ENCODE measurements at places on chromosomes 1 and 21.
A peak's percentile ranks its signal among the peaks of the same experiment; 100 is the strongest.

GRCh38 chr1:88609051-88609450 lies 75.0 kb upstream of the PKN2 start:
- DNase-seq: peak; percentile 5

- no peak for DNase-seq
Measured at GRCh38 chr1:49293016-49293415, 516.3 kb upstream of the BEND5 start.

DNA sequence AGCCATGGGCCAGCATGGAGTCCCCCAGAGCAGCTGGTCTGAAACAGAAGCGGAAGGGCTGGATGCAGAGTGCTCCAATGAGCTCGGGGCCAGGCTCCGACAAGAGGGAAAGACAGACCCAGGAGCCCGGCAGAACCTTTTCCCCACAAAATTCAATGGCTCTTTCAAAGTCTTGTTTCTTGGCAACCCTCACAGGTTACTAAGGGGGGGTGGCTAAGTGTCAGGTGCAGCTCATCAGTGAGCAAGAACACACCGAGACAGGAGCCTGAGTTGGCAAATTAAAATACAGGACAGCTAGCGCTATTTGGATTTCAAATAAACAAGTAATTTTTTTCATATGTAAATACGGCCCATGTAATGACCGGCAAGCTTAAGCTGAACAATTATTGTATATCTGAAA lies 27.3 kb downstream of the PGBD5 start:
- DNase-seq: no peak

GRCh38 chr1:240611228-240611618 lies 732 bp downstream of the GREM2 start:
- no peak for DNase-seq

DNA sequence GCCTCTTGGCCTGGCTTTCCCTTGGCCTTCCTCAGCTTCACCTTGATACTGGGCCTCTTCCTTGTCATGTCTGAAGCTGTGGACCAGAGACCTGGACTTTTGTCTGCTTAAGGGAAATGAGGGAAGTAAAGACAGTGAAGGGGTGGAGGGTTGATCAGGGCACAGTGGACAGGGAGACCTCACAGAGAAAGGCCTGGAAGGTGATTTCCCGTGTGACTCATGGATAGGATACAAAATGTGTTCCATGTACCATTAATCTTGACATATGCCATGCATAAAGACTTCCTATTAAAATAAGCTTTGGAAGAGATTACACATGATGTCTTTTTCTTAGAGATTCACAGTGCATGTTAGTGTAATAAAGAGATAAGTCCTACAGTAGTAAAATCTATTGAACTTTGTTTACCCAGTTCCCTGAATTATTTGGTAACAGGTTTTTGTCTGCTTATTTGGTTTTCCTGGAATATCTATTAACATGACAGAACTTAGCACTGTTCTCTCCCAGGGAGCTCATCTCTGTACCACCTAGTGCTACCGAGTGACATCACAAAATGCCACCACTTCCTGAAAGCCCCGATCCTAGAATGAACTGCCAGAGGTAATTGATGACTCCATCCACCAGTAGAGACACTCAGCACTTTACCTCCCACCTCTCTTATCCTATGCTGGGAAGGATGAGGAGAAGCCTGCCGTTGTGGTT lies 22.2 kb downstream of the UBE2T start:
- DNase-seq: no peak

GRCh38 chr1:115251340-115251748 lies 86.7 kb downstream of the NGF start:
- no peak for DNase-seq

DNA sequence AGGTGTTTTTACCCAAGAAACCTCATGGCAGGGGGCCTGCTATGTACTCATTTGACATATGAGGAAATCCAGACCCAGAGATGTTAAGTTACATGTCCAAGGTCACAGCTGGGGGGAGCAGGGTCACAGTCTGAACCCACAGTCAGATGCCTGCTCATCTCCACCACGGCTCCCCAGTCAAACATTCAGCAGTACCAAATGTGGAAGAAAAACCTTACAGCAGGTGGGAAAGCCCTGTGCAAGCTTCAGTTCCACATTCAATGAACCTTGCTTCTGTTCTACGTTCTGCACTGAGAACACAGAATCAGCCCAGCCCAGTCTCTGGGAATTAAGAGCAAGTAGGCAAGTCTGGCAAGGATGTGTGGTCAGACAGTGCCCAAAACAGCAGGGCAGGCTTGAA lies 35.2 kb downstream of the LRP8 start:
- no peak for DNase-seq

DNA sequence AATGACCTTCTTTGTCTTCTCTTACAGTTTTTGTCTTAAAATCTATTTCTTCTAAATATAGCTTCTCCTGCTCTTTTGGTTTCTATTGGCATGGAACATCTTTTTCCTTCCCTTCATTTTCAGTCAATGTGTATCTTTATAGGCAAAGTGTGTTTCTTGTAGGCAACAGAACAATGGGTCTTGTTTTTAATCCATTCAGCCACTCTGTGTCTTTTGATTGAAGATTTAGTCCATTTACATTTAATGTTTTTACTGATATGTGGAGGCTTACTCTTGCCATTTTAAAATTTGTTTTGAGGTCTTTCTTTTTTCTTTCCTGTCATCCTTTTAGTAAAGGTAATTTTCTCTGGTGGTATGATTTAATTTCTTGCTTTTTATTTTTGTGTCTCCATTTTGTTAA lies 271.2 kb upstream of the ZP4 start:
- no peak for DNase-seq

- DNase-seq: peak; percentile 14
Measured at GRCh38 chr21:43984905-43985689, 27.0 kb upstream of the TRAPPC10 start.

GRCh38 chr1:207988326-207989165 lies 77.6 kb upstream of the CD34 start:
- no peak for DNase-seq

DNA sequence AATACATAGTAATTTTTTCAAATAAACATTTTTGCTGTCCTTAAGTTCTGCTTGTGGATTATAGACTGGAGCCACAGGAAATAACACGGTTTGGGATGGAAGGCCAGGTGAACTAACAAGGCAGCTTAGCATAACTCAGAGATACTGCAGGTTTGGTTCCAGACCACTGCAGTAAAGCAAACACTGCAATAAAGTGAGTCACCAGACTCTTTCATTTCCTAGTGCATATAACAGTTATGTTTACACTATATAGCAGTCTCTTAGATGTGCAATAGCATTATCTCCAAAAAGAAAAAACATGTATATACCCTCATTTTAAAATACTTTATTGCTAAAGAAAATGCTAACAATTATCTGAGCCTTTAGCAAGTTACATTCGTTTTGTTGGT lies 22.0 kb downstream of the LRRC42 start:
- no peak for DNase-seq

- peak; percentile 22 for DNase-seq
Measured at GRCh38 chr1:9075022-9075421, 5.6 kb upstream of the SLC2A5 start.

Data from hematopoietic multipotent progenitor cell treated with erythropoietin and hydrocortisone succinate and interleukin-3 and kit ligand, for 6 days (in vitro differentiated cells).